ENCODE measurements at places on chromosomes 5 and 9.
A peak's percentile ranks its signal among the peaks of the same experiment; 100 is the strongest.

GRCh38 chr5:42274913-42275312 is 148.3 kb upstream of the GHR start:
- no peak for DNase-seq

- no peak for DNase-seq
Observed at GRCh38 chr5:171913987-171914273, 92.5 kb downstream of the FBXW11 start.

- DNase-seq: peak; percentile 9
Observed at GRCh38 chr5:140399979-140400729, 1.5 kb upstream of the ANKHD1 start.

DNA sequence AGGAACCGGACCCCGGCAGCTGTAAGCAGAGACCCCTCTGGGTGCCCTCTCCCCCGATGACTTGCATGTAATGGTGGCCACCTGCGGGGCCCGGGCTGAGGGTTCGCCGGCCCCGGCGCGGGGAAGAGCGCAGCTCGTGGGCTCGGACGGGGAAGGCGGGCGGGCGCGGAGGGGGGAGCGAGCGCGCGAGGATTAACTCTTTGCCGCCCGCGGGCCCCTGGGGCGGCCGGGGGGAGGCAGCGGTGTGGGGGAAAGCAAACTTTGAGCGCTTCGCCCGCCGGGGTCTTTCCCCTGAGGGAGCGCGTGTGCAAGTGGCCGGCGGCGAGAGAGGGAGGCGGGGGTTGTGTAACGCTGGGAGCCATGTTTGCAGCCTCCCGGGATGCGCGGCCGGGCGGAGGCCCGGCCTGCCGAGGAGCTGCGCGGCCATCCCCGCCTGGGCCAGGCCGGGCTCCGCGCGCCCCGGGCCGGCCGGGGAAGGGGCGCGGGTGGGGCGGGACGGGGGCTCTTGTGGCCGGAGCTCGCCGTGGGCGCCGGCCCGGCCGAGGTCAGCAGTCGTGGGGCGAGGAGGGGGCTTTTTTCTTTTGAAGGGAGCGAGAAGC is 547 bp downstream of the ANP32B start:
- DNase-seq: peak; percentile 63

GRCh38 chr9:98428454-98428853 is 173.0 kb upstream of the TBC1D2 start:
- no peak for DNase-seq

- DNase-seq: no peak
Observed at GRCh38 chr5:98880598-98880997, 48.2 kb downstream of the CHD1 start.

- no peak for DNase-seq
Observed at GRCh38 chr9:91900055-91900796, 49.8 kb downstream of the ROR2 start.

DNA sequence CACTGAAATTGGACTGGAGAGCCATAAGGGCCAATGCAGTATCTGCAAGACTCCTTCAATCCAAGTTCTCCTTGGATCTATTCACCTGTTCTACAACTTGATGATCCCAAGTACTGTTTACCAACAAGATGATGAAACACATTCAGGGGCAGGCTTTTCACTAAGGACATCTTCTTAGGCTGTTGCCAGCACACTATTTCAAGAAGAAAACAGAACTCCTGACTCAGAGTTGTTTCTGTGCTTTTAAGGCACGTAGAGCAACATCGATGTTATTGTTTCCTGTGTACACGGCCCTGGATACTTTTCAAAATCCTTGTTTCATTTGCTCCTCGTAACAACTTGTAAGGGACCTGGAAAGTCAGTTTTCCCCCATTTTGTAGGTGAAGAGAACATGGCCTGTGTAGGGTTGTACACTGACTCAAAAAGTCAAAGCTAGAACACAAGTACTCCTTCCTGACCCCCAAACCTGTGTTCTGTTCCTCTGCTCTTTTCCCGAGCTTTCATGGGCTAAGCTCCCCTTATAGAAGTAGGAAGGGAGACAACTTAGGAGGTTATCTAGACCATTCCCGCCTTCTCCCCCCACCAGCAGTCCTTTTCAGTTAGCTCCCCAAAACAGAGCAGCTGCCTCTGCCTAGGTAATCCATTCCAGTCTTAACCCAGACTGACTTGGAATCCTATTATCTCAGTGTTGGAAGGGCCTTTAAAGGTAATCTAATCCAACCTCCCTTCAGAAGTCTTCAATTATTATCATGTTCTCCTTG is 5.2 kb upstream of the MGAT1 start:
- DNase-seq: peak; percentile 1
